ENCODE measurements at places on chromosomes 4 and X.
A peak's percentile ranks its signal among the peaks of the same experiment; 100 is the strongest.

- DNase-seq: no peak
Measured at GRCh38 chr4:85919200-85919887, 440.5 kb downstream of the MAPK10 start.

DNA sequence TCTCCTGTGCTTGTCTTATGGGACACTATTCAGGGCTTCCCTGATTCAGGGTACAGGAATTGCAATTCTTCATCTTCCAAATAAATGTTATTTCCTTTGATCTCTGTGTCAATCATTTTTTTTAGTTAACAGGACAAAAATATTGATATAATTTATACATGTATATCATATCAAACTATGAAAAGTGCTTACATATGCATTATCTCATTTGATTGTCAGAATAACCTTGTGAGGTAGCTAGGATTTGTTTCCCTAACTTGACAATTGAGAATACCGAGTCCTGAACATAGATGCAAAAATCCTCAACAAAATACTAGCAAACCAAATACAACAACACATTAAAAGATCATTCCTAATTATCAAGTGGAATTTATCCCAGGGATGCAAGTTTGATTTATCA, 11.5 kb upstream of the SERPINA7 start:
- DNase-seq: no peak

GRCh38 chr4:65046192-65047133, 623.8 kb downstream of the EPHA5 start:
- DNase-seq: no peak

- no peak for DNase-seq
Measured at GRCh38 chr4:185754961-185755360, 57.0 kb downstream of the SORBS2 start.

DNA sequence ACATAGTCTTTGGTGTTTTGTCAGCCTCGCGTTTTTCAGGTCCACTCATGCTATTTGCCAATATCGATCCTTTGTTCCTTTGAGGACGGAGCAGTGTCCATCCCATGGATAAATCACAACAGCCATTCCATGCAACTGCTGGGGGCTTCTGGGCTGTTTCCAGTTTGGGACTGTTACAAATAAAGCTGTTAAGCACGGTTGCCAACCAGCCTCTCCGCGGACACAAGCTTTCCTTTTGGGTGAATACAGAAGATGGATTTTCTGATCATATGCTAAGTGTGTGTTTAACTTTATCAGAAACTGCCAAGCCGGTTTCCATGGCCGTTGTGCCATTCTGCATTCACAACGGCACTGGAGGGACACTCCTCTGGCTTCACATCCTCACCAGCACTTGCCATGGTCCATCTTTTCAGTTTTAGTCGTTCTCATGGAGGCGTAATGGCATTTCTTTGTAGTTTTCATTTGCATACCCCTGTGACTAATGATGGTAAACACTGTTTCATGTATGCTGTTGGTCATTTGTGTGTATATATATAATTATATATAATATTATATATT, 67.8 kb downstream of the ABLIM2 start:
- DNase-seq: no peak

GRCh38 chr4:7635445-7636239, 200.9 kb upstream of the PSAPL1 start:
- peak; percentile 70 for DNase-seq

DNA sequence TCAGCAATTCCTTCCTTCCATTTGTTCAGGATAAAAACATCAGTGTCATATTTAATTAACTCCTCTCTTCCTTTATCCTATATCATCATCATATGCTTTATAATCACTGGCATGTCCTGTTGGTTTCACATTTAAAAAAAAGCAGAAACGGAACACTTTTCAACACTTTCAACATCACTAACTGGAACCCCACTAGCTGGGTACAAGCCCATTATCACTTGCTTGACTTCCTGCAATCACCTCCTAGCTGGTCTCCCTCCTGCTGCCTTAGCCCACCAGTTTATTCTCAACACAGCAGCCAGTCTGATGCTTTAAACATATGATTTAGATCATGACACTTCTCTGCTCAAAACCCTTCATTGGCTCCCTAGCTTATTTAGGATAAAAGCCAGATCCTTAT, 116.4 kb upstream of the LSM6 start:
- peak; percentile 54 for DNase-seq

- no peak for DNase-seq
Measured at GRCh38 chrX:24684048-24684447, 9.7 kb upstream of the POLA1 start.

DNA sequence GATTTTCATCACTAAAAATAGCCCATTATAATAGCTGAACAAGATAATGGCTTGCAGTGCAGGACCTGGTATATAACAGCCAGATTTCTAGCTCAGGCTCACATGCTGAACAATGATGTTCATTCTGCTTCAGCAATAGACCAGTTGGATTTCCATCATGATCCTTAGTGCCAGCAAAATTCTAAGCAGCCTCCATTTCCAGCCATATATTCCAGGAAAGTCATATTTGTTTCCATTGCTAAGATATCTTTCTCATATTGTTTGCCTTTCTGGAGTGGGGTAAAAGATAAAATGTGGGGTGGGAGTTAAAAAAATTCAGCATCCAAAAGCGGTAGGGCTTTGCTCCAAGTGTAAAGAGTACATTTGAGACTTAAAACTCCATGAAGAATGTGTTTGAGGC, 2344.1 kb downstream of the PCDH7 start:
- no peak for DNase-seq

GRCh38 chr4:76563454-76564122, 128.6 kb downstream of the SHROOM3 start:
- DNase-seq: no peak

GRCh38 chrX:97021680-97022079, 138.0 kb downstream of the RPA4 start:
- DNase-seq: peak; percentile 13

DNA sequence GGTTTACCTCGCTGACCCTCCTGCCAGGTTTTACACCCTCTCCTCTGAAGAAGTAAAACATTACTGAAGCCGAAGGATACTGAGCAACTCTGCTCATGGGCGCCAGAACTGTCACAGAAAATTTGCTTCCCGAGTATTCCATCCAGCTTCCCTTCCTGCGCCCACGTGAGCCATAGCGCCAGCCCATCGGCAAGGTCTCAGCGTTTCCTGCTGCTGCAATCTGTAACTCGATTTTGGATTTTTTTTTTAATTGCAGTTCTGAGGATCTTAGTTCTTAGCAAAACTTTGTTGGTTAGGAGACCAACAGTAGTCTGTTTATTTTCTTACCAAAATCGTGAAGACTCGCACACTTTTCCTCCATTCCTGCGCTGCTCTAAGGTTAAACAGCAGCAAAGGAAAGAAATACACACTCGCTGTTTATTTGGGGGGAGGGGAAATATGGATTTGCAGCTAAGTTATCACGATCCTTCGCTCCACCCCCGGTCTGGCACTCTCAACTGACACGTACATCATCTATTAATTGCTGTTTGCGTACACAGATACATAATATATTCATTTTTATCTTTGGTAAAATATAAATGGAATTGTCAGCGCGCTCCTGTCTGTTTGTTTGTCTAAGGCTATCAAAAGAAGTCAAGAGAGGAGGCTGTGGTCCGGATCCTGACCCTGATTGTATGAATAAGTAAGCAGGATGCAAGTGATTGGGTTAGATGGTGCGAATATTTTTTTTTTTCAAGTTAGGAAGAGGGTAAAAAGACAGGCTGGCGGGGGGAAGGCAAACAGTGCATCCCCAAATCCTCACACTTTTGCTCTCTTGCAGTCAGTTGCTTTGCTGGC, at the start of gene TLL1:
Gene TLL1, plus strand, starts transcription at position 777 of the 837 bp plus-strand sequence. CDS start 668 bp downstream, outside the sequence.
- no peak for DNase-seq

- no peak for DNase-seq
Measured at GRCh38 chr4:55931833-55932232, 16.9 kb upstream of the CEP135 start.

DNA sequence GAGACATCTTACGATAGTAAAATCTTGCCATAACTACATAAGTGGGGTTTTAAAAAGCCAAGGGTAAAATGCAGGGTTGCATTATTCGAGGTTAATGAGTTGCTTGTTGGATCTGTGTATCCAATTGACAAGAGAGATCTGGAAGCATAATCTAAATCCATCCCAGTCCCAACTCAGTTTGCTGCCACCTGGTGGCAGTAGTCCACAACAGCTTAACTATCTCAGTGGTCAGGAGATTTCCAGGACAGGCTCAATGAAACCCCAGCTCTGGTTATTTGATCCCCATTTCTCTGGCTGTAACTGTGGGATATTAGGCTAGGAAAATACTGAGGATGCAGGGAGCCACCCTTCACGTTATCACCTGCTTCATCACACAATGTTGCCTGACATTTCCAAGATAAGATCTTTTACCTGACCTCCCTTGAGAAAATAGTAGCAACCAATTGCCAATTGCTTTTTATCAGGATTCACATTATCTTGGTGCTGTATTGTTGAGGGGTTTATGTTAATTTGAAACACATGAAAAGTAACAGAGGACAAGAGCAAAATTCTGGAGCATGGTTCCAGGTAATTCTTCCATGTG, 88.2 kb upstream of the TNIP3 start:
- peak; percentile 60 for DNase-seq

DNA sequence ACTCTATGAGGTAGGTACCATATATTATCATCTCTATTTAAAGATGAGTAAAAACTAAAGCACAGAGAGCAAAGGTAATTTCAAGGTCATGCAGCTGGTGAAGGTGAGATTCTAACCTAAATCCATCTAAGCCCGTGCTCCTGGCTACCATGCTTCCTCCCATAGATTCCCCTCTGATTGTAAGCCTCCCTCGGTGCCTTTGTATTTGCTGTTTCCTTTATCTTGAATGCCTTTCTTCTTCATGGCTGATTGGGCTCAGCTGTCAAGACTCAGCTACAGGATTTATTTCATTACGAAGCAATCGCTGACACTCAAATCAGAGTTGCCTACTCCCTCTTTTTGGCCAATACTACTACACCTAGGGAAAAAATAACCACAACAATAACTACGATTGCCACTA, 217.1 kb downstream of the ARAP2 start:
- DNase-seq: no peak

GRCh38 chr4:6972375-6972650, 62.7 kb downstream of the TBC1D14 start:
- DNase-seq: no peak

- no peak for DNase-seq
Measured at GRCh38 chr4:105504744-105505143, 30.9 kb upstream of the PPA2 start.

DNA sequence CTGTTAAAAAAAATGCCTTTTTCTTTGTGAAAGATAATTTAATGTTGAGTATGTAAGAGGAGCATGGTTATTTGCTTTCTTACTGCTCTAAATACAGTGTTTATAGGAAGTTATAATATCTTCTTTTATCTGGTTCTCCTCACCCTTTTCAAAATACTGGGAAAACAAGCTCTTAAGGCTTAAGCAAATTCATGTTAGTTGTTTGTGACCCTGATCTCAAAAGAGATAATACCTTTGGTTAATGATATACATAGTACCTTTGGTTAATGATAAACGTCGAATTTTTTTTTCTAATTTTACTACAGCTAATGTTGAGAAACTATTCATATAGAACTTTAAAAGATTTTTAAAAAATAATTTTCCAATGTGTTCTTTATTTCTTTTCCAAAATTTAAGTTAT, 180.1 kb downstream of the RAPGEF2 start:
- DNase-seq: no peak

- no peak for DNase-seq
Measured at GRCh38 chr4:112144546-112145325, 518 bp upstream of the FAM241A start.

GRCh38 chrX:77450996-77451395, 3.8 kb downstream of the FGF16 start:
- no peak for DNase-seq

DNA sequence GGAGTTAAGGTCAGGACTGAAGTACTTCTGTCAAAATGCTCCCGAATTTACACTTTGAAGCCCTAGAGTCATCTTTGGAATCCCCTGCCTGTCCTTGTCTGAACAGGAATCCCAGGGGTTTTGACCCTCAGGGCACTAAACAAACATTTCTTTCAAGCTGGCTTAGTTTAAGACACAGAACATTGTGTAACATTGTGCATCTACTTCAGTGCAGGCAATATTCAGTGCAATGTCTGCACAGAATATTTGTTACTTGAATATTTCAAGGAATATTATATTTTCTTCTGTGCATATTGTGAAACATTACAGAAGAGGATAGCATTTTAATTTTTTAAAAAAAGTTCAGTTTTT, 763.4 kb downstream of the PCDH18 start:
- no peak for DNase-seq

- peak; percentile 29 for DNase-seq
Measured at GRCh38 chr4:56764223-56764622, 57.3 kb downstream of the SPINK2 start.

GRCh38 chrX:95291561-95291960, 1393.1 kb upstream of the DIAPH2 start:
- no peak for DNase-seq

DNA sequence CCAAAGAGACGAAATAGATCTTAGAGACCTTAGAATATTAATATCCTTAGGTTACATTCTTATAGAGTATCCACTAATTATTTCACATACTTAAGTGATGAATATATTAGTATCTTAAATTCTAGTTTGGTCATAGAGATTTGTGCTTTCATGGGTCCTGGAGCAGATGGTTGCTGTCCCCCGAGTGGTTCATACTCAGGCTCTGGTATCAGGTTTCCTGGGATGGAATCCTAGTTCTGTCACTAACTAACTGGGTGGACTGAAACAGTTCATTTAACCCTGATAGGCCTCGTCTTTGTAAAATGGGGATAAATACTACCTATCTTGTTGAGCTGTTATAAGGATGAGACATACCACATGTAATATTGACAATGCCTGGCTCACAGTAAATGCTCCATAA, 264.6 kb downstream of the TENM3 start:
- no peak for DNase-seq

- no peak for DNase-seq
Measured at GRCh38 chrX:15293451-15293850, 22.0 kb downstream of the ASB11 start.

DNA sequence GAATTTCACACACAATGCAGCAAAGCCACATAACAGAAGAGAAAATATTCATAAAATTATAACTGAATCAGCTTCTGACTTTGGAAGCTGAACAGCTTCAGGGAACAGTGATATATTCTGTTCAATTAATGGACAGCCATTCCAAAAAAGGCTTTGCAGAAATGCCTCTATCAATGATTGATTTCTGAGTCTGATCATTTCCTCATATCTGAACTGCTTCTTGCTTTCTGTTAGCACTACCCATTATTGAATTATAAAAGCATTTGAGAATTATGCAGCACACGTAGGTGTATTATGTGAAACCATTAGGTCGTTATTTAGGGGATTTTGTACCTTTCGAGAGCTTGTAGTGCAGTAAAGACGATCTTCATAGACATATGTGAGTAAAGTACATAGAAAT, 159.6 kb downstream of the STIM2 start:
- no peak for DNase-seq

DNA sequence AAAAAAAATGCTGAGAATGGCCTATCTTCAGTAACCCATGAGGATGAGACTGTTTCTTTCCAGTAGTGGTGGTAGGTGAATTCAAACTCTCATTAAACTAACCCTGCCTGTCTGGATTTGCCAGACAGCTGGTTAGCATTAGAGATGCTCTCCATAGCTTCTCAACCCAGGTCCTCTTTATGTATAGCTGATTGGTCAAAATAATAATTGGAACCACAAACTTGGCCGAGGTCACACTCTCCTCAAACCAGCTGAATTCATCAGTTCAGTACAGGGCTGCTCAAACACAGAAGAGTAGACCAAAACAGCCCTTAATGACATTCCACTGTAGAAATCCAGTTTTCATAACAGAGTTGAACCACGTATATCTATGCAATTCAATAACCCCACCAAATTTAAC, 85.3 kb downstream of the HCCS start:
- no peak for DNase-seq

GRCh38 chr4:75545526-75545925, 10.3 kb upstream of the ODAPH start:
- no peak for DNase-seq

- DNase-seq: no peak
Measured at GRCh38 chr4:58936436-58936835, 1826.3 kb upstream of the IGFBP7 start.

All from CD14-positive monocyte (primary cell).